ENCODE measurements at places on chromosomes 2 and 18. TPM values are rescaled to one million over a fixed set of nuclear protein-coding genes. Genes with fewer than 3 reads are reported as not detected.

MARCO gene
- total RNA-seq: not detected

SLC39A10 gene
- 47.4 TPM for total RNA-seq

SERPINB4 gene
- total RNA-seq: not detected

TDRD15 gene
- total RNA-seq: not detected

LBH gene
- total RNA-seq: 5.5 TPM

CHST9 gene
- not detected for total RNA-seq

EN1 gene
- not detected for total RNA-seq

DNAJC5G gene
- 0.77 TPM for total RNA-seq

LRRC30 gene
- total RNA-seq: not detected

TMEFF2 gene
- total RNA-seq: 0.12 TPM

CFAP65 gene
- total RNA-seq: not detected

SCG2 gene
- total RNA-seq: not detected

TMEM247 gene
- not detected for total RNA-seq

CNRIP1 gene
- 73.8 TPM for total RNA-seq

SLC4A5 gene
- total RNA-seq: 0.97 TPM

GRCh38 chr2:166372046-166372445 lies 3.7 kb downstream of the SCN9A start:
- no peak for DNase-seq

- DNase-seq: no peak
Measured at GRCh38 chr2:236971131-236971821, 114.4 kb upstream of the COPS8 start.

GRCh38 chr2:210626849-210627248 lies 70.5 kb downstream of the CPS1 start:
- DNase-seq: peak; percentile 2

DNA sequence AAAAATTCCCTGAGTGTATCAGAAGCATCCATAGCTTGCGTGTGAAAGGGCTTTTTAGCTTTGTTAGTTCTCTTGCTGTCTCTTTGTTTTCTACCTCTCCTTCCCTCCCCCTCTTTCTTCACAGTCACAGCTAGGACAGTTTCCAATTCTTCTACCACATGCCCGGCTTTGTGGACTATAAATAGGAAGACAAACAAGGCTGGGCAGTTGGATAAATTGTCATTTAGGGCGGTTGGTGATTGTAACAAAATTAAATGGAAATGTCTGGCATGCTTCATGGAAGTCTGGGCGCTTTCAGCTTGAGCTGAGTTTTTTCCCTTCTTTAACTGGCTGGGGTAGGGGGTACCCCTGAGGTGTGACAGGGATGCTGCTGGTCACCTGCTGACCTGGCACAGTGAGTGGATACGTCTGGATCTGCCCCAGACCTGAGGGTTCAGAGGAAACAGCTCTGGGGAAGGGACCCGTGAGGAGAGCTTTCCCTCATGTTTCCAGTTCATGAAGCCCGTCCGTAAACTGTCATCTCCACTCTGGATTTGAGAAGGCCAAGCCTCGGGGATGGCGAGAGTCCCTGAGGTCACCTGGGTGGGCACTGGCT lies 29.0 kb upstream of the GIGYF2 start:
- DNase-seq: no peak

DNA sequence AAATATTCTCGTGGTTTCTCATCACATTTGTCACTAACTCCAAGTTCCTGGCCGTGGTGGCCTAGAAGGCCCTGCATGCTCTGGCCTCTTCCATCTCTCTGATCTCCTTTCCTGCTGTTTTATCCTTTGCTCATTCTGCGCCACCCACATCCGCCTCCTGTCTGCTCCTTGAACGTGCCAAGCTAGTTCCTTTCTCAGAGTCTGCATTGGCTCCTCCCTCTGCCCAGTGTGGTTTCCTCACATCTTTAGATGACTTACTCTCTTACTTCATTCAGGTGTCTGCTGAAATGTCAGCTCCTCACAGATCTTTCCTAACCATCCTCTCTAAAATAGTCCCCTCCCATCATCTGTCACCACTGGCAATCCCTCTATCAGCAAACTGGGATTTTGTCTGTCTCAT lies 158.6 kb upstream of the RBMS1 start:
- DNase-seq: peak; percentile 60

DNA sequence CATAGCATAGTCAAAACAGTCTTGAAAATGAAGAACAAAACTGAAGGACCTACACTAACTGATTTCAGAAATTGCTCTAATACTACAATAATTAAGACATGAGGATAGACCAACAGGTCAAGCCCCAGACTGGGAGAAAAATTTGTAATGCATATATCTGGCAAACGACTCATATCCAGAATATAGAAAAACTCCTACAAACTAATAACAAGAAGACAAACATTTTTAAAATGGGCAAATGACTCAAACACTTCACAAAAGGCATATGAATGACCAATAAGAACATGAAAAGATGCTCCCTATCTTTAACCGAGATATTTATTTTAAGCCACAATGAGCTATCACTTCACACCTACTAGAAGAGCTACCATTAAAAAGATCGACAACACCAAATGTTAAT lies 14.2 kb downstream of the TGFBRAP1 start:
- DNase-seq: no peak

- DNase-seq: peak; percentile 8
Measured at GRCh38 chr18:67589325-67589724, 72.8 kb upstream of the DSEL start.

GRCh38 chr18:46401486-46402070 lies 255.4 kb downstream of the LOXHD1 start:
- DNase-seq: no peak

DNA sequence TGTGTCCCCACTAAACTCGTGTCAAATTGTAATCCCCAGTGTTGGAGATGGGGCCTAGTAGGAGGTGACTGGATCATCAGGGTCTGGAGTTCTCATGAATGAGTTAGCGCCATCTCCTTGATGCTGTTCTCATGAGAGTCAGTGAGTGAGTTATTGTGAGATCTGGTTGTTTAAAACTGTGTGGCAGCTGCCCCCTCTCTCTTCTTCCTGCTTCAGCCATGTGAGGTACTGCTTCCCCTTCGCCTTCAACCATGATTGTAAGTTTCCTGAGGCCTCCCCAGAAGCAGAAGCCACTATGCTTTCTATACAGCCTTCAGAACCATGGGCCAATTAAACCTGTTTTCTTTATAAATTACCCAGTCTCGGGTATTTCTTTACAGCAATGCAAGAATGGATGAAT lies 50.4 kb downstream of the AP1S3 start:
- no peak for DNase-seq

DNA sequence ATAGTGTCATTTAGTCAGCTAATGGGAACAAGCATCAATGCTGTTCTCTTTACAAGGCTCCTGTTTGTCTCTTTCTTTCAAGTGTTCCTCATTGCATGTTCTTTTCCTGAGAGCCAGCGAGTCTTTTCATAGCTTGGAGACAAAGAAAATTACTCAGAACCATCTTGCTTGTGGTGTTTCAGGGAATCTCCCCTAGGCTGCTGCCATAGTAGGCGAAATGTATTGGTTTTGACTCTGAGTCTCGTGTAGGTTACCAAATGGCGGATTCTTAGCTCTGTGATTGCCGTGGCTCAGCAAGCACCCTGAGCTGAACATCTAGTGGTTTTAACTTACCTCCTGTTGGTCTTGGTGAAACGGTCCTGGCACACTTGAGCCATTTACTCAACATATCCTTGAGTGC lies 68.7 kb downstream of the RHBDD1 start:
- DNase-seq: no peak

GRCh38 chr2:229205704-229206103 lies 65.4 kb downstream of the PID1 start:
- DNase-seq: no peak

GRCh38 chr2:88329815-88330603 lies 122.5 kb downstream of the FOXI3 start:
- DNase-seq: no peak

- peak; percentile 23 for DNase-seq
Measured at GRCh38 chr2:217065695-217066405, 206.0 kb upstream of the TNP1 start.

- peak; percentile 64 for DNase-seq
Measured at GRCh38 chr2:120109186-120110061, 96.5 kb downstream of the EPB41L5 start.

GRCh38 chr18:44473394-44474066 lies 207.2 kb upstream of the SETBP1 start:
- DNase-seq: no peak

GRCh38 chr2:154125891-154126290 lies 254.2 kb downstream of the GALNT13 start:
- no peak for DNase-seq

- peak; percentile 22 for DNase-seq
Measured at GRCh38 chr2:240149943-240150784, 9.7 kb upstream of the OTOS start.

DNA sequence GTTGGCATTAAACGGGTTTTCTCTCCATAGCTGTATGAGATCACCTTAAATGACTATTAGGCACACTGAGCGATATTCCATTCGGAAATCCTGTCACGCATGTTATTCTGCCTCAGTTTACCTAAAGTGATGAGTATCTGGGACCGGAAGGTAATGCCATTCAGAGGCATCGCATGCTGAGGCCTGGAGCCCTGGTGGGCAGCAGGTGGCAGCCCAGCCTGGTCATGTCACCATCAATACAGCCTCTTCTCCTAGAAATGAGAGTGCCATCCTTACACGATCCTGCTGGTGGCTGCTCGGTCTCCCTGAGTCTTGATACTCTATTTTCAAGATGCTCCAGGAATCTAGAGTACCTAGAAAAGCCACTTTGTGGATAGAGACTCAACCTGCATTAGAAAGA lies 119.8 kb downstream of the EIPR1 start:
- no peak for DNase-seq

DNA sequence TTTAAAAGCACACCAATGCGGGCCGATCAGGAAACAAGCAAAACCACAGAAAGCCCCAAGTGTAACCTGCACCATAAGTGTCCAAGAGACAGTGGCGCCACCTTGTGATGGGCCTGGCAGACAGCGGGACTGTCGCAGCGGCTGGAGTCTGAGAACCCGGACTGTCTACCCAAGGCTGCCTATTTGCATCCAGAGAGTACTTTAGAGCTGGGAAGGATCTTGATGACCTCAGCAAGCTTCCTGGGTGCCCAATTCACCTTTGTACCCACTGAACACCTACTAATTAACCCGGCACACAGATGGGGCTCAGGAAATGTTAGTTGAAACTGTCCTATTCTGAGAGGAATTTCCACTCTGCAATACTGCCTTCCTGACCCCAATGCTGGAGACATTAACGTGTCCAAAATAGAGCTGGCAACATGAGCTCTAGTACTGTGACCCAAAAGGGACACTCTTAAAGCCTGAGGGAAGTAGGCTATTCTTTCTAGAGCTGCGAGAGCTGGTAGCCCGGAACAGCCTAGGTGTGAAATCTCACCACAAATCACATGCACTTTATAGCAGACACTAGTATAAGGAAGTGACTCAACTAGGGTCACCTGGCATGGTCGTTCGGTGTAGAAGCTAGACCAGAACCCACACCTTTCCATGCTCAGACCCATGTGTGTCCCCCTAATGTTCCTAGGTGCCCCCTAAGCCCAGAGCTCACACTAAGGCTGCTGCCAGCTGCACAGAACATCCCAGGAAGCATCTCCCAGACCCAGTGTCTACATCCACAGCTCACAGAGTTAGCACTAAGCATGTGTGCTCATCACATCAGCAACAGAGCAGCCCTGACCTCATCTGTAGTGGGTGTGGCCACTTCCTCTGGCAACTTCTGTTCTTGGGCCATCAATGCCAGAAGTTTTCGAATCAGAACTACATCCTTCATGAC lies 25.4 kb downstream of the POLR1A start:
- DNase-seq: peak; percentile 58

- no peak for DNase-seq
Measured at GRCh38 chr18:64179556-64180080, 30.7 kb upstream of the LINC00305 start.

GRCh38 chr2:85033388-85033787 lies 62.4 kb downstream of the KCMF1 start:
- no peak for DNase-seq

GRCh38 chr2:120675460-120676130 lies 60.1 kb upstream of the GLI2 start:
- DNase-seq: peak; percentile 43

DNA sequence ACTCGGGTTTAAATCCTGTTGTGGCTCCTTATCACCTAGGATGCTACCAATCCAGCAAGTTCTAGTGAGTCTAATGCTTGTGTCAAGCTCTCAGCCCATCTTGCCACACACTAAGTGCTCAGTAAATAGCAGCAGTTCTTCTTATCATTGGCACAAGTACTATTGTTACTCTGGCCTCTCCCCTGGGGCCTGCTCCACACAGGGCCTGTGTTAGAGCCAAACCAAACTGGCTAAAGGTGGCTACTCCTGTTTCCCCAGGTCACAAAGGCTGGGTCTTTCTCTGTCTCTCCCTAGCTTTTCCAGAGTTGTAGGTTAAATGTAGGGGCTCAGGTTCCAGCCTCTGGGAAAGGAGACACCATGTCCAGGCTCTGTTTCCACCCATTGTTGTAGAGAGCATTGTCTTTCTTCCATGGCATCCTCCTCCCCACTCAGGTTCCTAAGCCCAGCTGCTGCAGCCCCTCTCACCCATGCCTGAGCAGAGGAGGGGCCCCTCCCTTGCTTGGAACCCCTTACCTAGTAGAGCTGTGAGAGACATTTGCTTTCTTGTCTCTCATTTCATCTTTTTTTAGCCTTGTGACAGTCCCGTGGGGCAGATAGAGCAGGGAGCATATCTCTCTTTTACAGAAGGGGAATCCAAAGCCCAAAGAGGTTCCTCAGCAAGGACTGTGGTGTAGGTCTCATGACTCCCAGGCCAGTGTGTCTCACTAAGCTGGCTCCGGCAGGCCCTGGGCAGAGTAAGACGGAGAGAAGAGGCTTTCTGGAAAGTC lies 56.4 kb upstream of the OTOF start:
- no peak for DNase-seq

- DNase-seq: no peak
Measured at GRCh38 chr2:204738721-204739120, 193.4 kb downstream of the PARD3B start.

GRCh38 chr2:17850151-17850550 lies 28.3 kb upstream of the KCNS3 start:
- no peak for DNase-seq

DNA sequence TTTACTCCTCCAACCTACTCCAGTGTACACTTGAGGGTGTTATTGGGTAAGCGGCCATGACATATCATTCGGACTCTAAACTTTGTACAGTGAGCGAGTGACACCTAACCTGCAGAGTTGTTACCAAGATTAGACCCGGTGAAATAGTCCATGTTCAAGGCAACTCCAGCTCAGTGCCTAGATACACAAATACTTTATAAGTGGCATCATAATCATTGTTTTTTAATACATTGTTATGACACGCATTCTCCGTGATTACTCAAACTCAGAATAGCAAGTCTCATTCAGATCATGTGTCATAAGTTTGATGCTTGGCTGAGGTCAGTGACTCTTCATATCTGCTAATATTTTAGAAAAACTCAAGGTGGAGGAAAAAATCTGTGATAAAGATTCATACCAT lies 597.8 kb downstream of the DCC start:
- no peak for DNase-seq

GRCh38 chr18:64851726-64852125 lies 702.8 kb upstream of the LINC00305 start:
- no peak for DNase-seq

GRCh38 chr2:153287109-153287801 lies 191.3 kb downstream of the RPRM start:
- DNase-seq: no peak

- DNase-seq: no peak
Measured at GRCh38 chr2:168494190-168494711, 38.2 kb downstream of the CERS6 start.
